CMK (cell line): ENCODE measurements at places on chromosomes 3 and 15.

GRCh38 chr3:63450634-63451363 lies 172.7 kb downstream of the SYNPR start:
- no peak for DNase-seq

- no peak for DNase-seq
Observed at GRCh38 chr3:29721789-29722188, 440.9 kb downstream of the RBMS3 start.

GRCh38 chr3:127093312-127093711 lies 99.6 kb upstream of the PRR23E start:
- DNase-seq, result no peak

- DNase-seq, result peak; percentile 7
Observed at GRCh38 chr15:42175671-42176070, 19.2 kb upstream of the PLA2G4F start.

GRCh38 chr3:181173227-181173626 lies 183.7 kb upstream of the DNAJC19 start:
- no peak for DNase-seq
